Esophagus squamous epithelium (tissue), 5 donors: ENCODE measurements at places on chromosomes 16 and 17.

DNA sequence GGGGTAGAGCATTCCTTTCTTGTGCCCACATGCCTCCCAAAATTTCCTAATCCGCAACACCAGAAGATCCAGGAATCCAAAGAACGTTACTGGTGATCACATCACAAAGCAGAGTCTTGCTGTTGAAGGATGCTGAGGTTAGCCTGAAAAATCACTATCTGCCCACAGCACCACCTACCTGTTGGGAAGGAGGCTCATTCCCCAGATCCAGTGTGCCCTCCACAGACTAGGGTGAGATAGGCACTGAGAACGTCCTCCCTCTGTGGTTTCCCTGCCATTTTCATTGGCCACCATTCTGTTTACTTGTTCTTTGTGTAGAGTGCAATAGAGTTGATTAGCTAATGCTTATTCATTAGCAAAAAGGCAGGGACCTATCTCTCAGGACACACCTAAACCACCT, 30.3 kb downstream of the RCVRN start:
- DNase-seq: no peak

GRCh38 chr16:67404740-67405226, 11.5 kb upstream of the TPPP3 start:
- no peak for DNase-seq

GRCh38 chr16:921321-921905, 49.4 kb downstream of the LMF1 start:
- no peak for DNase-seq

DNA sequence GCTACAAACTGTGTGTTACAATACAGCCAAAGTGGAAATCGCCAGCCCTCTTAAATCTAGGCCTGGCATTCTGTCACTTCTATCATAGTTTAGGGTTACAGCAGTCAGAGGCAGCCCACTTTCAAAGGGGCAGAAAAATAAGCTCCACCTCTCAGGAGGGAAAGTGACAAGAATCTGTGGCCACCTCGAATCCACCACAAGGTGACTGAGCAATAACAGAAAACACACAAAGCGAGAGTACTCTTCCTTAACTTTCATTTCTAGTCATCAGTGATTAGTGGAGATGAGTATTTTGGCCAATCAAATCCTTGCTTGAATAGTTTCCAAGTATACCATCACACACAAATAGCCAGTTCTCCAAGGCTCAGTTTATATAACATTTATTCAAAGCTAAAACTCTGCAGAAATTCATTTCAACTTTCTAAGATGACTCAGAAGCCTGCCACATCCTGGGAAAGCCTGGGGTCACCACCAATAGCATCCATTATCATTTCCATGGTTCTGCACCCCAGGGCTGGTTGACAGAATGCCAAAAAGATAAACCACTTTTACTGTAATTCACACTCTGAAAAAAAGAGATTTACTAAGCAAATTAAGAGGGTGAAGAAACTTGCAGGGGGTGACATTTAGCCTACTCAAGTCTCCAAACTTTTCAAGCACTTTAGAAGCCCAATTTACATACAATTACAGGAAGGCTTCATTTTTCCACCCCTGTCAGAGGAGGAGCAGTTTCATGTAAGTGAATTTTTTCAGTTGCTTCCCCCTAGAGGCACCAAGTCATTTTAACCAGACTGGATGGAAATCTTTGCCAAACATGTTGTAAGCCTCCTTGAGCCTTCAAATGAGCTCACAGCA, 66.8 kb downstream of the SALL1 start:
- no peak for DNase-seq

DNA sequence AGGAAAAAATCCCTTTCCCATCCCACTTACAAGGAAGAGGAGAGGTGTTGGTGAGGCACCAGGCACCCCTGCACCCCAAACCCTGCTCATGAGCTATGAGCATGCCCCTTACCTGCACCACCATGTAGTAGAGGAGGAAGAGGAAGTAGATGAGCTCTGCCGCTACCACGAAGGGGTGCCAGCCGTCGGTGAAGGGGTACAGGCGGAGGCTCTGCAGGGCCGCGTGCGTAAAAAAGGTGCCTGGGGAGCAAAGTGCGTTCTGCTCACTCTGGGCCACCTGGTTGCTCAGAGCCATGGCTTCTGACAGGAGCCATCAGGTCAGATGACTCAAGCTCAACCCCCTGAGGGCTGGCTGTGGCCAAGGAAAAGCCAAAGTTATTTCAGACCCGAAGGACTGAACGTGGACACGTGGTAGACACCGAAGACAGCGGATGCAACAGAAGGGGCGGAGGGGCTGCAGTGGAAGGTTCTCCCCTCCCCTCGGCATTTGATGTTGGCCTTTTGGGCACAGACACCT, 25.3 kb upstream of the GCSH start:
- no peak for DNase-seq

DNA sequence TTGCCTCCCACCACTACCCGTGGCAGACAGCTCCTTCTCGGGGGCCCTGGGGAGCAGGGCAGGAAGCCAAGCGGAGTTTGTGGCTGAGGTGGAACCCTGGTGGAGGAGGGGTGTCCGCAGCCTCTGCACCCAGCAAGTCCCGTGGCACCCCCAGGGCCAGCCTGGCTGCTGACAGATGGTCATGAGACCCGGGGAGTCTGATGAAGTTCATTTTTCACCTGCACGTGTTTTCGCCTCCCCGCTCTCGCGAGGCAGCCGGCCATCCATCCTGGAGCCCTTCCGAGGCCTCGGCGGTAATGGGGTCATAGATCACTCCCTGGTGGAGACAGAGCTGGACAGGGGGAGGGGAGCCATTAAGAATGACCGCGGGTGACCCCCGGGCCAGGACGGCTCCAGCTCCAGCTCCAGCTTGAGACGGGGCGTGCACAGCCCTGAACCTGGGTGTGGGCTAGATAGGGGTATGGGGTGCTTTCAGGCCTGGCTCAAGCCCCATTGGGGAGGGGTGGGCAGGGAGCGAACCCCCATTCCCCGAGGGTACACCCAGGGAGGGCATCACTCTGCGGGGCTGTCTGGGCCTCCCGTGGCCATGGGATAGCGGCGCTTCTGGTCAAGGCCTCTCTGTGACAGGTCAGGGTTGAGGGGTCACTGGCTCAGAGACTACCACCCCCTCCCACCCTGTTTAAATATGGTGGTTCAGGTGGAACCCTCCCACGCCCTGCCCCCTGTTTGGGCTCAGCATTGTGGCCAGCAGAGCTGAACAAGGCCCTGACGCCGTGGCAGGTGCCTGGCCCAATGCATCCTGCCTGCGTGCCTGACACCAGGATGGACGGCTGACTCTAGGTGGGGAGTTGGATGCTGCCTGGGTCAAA, 227.4 kb upstream of the GSE1 start:
- no peak for DNase-seq

GRCh38 chr17:44797802-44798201, 32.3 kb downstream of the GJC1 start:
- no peak for DNase-seq

DNA sequence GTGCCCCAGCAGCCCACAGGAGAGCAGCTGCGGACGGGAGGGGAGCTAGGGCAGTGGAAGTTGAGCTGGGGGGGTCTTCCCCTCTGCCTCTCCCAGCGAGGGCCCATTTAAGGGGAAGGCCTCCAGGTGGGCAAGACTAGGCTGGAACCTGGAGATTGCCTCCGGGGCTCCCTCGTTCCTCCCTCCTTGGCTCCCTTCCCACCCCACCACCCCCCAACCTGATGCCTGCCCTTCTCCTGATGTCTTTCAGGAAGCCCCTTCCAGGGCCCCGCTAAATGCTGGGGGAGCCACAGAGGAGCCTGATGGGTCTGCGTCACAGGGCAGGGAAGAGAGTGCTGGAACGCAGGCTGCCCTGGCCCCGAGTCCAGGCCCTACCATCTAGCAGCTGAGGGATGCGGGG, 16.7 kb downstream of the ADGRG1 start:
- no peak for DNase-seq

GRCh38 chr16:12231666-12232065, 255.1 kb downstream of the SNX29 start:
- DNase-seq: no peak

DNA sequence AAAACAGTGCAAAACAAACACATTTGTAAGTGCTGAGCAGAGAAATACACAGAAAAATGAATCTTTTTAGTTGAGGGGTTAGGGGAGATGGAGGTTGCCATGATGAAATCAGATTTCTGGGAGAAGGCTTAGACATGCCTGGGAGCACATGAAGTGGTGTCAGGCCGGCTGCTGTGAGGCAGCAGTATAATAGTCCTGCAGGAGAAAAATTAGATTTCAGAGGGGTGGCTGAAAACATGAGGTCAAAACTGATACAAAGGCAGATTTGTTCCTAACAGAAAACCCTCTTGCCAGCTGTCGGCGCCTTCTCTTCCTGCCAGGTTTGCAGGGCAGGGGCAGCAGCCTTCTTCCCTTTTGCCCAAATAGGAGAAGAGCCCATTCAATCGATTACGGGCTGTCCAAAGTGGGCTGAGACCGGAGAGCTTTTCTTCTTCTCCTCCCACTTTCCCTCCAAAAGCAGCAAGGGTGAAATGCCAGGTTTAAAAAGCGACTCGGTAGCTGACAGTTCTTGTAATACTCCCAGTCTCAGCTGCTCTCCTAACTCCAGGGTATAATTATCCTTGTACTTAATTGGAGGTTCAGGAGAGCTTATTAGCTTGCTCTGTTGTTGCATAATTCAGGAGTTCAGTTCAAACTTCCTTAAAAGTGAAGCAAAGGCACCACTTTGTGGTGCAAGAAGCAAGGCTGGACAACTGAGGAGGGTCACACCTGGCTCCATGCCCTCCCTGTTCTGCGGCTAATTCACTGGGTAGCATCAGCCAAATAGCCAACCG, 80.0 kb downstream of the PCTP start:
- no peak for DNase-seq

GRCh38 chr17:10875984-10876555, 38.2 kb upstream of the PIRT start:
- no peak for DNase-seq

- DNase-seq: no peak
These were observed 60.9 kb upstream of the CACNG3 start for GRCh38 chr16:24195221-24195620.

GRCh38 chr17:55171634-55172328, 93.0 kb upstream of the HLF start:
- DNase-seq: no peak

- no peak for DNase-seq
These were observed 14.9 kb downstream of the CORO7 start for GRCh38 chr16:4401510-4401909.

DNA sequence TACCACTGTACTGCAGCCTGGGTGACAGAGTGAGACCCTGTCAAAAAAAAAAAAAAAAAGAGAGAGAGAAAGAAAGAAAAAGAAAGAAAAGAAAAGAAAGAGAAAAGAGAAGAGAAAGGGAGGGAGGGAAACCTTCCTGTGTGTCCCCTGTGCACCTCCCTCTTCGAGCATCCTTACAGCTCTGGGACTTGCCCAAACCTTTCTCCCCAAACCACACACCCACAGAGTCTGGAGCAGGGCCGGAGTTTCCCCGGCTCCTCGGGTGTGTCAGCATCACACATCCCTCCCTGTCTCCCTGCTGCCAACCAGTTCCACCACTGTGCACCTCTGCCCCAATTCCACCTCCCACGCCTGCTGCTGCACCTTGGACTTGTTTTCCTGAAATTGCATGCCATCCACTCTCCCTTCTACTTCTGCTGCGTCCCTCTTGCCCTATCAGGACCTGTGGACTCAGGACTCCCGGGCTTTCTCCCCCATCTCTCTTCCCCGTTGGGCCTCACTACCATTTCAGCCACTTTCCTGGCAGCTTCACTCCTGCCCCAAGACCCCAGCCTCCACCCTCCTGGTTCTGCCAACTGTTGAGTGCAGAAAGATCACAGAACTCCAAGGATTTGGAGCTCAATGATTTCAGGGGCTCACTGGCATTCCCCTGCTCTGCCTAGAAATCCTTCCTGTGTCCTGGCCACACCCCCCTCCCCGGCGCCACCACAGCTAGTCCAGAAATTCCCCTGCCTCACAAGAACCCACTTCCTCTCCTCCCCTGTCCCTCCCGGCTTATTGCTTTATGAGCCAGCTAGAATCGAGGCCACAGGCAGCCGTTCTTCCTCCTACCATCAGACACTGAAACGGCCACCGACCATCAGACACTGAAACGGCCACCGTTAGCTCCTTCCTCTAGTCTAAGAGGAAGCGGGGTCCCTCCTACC, 3.7 kb upstream of the CDK3 start:
- DNase-seq: no peak

DNA sequence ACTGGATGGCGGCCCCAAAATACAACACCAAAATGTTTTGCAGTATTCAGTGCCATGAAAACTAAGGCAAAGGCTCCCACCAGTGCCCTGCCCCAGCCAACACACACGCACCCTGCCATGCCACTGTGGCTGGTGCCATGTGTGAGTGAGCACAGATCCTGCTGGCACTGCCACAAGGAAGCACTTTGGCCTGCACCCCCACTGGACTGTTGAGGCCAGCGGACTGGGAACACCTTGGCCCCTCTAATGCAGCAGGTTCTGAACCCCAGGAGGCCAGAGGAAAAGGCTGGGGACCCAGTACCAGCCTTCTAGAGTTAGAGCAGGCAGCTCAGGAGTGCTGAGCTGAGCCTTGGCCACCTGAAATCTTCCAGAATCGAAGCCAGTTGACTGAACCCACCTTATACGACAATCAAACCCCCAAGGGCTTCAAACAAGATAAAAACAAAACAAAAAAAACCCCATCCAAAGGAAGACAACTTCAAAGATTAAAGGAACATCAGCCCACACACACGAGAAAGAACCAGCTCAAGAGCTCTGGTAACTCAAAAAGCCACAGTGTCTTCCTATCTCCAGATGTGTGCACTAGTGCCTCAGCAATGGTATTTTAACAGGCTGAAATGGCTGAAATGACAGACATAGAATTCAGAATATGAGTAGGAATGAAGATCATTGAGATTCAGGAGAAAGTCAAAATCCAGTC, 21.5 kb downstream of the NLRP1 start:
- DNase-seq: no peak

DNA sequence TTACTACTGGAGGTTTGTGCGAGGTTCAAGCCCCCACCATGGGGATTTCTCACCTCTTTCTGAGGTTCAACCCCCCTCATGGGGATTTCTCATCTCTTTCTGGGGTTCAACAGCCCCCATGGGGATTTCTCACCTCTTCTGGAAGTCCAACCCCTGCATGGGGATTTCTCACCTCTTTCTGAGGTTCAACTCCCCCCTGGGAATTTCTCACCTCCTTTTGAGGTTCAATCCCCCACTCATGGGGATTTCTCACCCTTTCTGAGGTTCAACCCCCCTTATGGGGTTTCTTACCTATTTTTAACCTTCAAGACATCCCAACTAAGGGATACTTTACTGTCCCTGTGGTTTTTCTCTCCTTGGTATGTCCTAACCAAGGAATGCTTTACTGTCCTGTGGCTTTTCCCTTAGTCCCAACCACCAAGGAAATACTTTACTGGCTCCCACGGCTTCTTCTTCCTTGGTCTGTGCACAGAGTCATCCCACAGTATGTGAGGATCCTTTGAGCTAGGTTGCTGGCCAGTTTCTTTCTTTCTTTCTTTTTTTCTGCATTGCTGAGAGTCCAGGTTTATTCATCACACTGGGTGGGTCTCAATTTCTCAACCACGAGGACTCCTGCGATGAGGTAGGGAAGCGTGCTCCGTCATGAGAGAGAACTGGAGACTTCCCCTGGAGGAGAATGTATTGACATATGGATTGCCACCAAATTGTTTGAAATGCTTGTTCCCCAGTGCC, 2140.2 kb downstream of the TP53TG3F start:
- DNase-seq: no peak
